Stimulated activated CD4-positive, alpha-beta T cell treated with anti-CD3 and anti-CD28 coated beads, Interleukin-1b, Interleukin-23, amount 100 ng/mL, for 4 hours (primary cell): ENCODE measurements at places on chromosomes 2 and 18.

DNA sequence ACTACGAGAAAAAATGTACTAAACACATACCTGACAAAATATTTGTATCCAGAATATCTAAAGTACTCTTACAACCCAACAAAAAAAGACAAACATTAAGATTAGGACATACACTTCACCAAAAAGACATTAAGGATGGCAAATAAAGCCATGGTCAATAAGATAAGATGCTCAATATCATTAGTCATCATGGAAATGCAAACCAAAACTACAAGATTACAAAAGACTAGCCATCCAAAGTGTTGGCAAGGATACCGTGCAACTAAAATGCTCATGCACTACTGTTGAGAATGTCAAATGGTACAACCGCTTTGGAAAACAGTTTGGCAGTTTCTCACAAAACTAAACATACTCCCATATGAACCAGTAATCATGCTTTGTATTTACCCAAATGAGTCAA lies 29.7 kb downstream of the MAP3K2 start:
- no peak for DNase-seq

- DNase-seq = no peak
These were observed 118.8 kb upstream of the PDE1A start for GRCh38 chr2:182545420-182546167.

GRCh38 chr2:70991742-70992141 lies 2.9 kb downstream of the TEX261 start:
- DNase-seq = no peak

GRCh38 chr18:65093346-65093745 lies 657.5 kb upstream of the CDH7 start:
- DNase-seq = no peak

GRCh38 chr2:109633284-109633961 lies 19.3 kb downstream of the SOWAHC start:
- DNase-seq = no peak

DNA sequence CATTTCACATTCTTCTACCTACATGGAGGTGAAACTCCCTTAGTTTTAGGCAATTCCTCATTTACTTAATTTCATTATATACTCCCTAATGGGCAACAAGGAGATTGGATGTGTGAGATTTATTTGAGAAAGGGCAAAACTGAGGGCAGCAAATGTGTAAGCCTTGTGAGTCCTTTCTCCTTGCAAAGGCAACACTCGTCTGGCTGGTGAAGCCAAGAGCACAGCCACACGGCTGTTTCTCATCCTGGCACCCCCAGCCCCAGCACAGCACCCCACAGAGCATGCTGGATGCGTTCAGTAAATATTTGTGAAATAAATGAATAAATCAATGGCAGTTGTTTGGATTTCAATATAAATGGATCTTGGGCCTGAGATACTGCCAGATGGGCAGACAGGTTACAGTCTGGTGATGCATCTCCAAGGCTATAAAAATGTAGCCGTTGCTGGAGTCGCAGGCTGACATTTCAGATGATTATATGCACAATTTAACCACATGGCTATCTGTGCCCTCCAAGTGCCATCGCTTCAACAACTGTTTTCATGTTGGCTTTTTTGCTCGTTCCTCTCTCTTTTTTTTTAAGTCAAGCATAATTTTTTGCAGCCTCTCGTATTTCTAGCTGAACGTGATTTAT lies 154.1 kb upstream of the REV1 start:
- DNase-seq = no peak

- no peak for DNase-seq
These were observed 606.5 kb downstream of the CPS1 start for GRCh38 chr2:211162911-211163310.

DNA sequence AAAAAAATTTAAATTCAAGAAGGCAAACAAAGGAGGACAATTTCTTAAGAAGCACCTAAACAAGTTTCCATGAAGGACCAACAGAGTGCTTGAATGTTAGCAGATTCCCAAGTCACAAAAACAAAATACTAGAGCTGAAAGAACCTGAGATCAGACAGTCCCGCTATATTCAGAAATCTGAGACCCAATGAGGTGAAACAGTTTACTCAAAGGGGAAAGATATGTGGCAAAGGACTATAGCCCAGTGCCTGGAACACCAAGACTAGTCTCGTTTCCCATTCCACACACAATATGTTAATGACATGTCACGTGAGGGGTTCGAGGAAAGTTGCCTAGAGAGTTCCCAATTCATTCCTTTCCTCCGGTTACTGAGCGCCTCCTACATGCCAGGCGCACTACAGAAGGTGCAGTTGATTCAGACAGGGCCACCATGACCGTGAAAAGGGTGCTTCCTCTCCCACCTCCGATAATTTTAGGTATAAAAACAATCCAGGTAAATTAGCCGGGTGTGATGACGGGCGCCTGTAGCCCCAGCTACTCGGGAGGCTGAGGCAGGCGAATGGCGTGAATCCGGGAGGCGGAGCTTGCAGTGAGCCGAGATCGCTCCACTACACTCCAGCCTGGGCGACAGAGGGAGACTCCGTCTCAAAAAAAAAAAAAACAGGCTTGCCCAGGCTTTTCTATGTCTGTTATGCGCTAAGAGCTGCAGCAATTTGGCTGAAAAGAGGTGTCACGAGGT lies 617 bp downstream of the SRBD1 start:
- DNase-seq = peak; percentile 5

DNA sequence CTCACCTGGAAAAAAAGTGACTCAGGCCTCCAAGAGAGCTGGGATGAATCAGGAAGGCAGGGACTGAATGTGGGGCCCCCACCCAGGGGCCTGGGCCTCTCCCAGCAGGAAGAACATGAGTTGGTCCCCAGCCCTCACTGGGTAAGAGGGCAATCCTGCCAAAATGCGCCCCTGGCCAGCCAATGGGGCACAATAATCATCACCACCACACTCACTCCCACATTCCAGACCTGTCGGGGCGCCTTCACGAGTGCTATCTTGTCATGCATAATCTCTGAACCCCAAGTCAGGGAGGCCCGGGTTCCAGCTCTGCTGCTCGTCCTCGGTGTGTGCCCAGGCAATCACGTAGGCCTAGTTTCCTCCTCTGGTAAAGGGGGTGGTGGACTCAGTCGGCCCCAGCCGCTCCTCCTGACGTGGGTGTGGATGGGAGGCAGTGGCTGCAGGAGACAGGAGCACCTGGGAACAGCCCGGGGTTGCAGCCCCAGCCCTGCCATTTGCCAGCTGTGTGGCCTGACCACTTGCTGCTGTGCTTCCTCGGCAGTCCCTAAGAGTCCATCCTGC lies 115.1 kb downstream of the CYP26B1 start:
- DNase-seq = no peak

DNA sequence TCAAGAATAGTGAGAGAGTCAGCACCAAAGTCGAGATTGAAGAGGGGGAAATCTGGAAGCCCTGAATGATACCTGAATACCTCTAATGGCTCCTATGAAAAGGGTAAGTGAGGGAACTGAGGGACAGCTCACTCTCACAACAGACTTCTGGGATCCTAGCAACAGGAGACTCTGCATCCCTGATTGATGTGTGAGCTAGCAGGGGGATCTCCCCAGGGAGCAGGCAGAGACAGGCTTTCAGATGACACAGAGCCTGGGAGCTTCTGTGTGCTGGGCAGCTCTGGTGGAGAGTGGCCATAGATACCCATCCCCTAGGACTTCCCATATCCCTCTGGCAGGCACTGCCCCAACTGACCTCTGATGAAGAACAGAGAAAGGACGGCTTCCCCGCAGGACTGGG lies 206.2 kb downstream of the EXOC6B start:
- no peak for DNase-seq

DNA sequence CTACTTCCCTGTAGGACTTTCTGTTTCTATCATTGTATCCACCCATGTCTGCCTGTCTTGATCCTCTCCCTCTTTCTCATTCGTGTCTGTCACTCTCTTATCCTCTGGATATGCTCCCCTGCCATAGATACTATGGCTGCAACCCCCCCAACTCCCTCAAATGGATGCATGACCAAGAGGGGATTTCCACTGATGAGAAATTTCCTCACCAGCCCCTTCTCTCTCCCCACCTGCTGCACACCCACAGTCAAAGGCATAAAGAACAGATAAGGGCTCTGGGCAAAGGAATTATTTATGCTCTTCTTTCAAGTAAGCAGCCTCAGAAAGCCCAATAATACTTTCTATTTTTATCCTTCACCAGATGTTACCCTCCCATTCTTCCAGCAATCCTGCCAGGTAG lies 121.3 kb downstream of the FOXI3 start:
- no peak for DNase-seq

GRCh38 chr2:195721042-195721441 lies 64.0 kb downstream of the SLC39A10 start:
- DNase-seq = no peak

- DNase-seq = no peak
These were observed 405.9 kb downstream of the XIRP2 start for GRCh38 chr2:167293943-167294775.

GRCh38 chr18:47120428-47120827 lies 29.9 kb downstream of the HDHD2 start:
- no peak for DNase-seq

GRCh38 chr2:170229744-170230143 lies 51.8 kb downstream of the MYO3B start:
- no peak for DNase-seq

DNA sequence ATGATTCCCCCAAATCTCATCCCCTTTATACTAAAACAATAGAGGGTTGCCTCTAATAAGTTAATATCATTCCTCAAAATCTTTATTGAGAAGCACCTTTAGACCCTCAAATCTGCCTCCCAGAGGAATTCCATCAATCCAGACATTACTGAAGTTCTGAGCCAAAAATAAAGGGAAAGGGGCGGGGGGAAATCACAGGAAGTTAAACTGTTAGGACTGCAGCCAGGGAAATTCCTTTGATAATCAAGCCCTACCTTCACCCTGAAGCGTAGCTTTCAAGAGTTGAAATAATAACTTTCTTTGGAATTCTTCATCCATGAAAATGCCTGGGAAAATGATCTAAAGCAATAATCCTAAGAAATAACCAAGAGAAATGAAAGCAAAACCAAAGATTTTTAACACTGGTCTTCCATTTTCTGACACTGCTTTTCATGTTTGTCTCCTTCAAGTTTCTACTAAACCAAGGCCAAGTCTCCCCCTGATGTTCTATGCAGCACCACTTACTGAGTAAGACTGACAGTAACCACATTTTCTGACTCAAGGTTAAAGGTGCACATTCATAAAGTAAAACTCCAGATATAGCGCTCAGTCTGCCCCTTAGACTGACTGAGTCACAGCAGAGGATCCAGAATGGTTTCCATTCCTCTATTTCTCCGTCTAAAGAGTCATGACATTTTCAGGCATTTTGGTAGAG lies 78.2 kb downstream of the TCF4 start:
- DNase-seq = no peak

DNA sequence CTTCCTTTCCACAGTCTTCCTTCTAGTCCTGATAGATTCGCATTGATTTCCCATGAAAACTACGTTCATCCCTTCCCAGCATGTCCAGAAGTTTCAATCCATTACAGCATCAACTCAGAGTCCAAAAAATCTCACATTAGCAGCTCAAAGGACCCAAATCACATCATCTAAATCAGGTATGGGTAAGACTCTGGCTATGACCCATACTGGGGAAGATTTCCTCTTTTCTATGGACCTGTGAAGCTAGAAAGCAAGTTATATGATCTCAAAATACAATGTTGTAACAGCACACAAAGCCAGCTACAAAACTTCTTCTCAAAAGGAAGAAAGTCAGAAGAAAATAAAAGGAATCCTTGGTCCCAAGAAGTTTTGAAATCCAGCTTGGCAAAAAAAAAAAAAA lies 5.7 kb upstream of the DCC start:
- no peak for DNase-seq

GRCh38 chr2:40360652-40361051 lies 91.2 kb downstream of the SLC8A1 start:
- no peak for DNase-seq

DNA sequence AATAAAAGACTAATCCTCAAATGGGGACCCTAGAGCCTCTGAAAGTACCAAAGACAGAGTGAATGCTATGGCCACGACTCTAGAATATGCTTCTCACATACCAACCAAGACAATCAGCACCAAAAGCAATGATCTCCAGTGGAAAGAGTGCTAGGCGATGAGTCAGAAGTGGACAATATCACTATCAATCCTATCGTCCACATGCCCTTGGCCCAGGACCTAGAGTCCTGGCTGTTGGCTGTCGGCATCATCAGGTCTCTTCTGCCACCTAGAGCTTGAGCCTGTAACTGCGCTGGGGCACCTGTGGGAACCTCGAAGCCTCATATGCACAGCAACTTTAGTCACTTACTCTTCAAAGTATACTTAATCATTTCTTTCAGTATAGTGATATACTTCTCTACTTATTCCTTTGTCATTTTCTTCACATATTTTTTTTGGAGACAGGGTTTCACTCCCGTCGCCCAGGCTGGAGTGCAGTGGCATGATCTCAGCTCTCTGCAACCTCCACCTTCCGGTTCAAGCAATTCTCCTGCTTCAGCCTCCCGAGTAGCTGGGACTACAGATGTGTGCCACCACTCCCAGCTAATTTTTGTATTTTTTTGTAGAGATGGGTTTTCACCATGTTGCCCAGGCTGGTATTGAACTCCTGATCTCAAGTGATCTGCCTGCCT lies 29.7 kb downstream of the NOL10 start:
- DNase-seq = peak; percentile 13

- peak; percentile 25 for DNase-seq
These were observed 13.7 kb upstream of the GAL3ST2 start for GRCh38 chr2:241762933-241763369.

DNA sequence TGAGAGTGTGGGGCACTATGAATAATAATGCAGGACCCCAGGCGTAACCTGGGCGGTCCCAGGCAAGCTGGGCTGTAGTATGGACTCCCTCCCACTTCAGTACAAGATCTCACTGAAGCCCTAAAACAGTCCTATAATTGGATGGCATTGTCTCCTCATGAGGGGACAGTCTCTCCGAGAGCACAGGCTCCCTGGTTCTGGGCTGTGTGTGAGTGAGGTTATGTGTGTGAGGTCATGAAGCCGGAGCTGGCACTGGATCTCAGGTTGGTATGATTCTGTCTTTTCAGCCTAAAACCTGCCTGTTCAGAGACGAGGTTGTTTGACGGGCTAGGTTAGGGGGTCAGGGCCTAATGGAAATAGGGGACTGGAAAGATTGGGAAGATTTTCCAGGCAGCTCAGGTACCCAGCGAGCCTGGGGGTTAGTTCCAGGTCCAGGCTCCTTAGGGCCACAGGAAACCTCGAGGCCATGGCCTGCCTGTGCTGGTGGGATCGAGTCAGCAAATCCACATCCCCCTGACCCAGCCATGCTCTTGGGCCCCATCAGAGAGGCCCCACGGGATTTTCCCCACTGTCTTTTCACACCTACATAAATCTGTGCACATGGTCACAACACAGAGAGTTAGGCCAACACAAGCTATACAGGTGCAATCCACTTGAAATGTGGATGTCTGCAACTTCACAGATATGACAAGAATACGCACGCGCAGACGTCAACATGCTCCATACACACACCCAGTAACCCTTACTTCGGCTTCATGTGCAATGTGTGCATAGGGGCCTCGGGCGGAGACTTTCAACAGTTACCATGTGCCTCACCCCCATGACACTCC lies 94.8 kb downstream of the INHBB start:
- DNase-seq = no peak

GRCh38 chr2:122340246-122340645 lies 584.8 kb downstream of the TSN start:
- no peak for DNase-seq
